Iris pigment epithelial cell (primary cell): ENCODE measurements at places on chromosomes 13 and 19.

DNA sequence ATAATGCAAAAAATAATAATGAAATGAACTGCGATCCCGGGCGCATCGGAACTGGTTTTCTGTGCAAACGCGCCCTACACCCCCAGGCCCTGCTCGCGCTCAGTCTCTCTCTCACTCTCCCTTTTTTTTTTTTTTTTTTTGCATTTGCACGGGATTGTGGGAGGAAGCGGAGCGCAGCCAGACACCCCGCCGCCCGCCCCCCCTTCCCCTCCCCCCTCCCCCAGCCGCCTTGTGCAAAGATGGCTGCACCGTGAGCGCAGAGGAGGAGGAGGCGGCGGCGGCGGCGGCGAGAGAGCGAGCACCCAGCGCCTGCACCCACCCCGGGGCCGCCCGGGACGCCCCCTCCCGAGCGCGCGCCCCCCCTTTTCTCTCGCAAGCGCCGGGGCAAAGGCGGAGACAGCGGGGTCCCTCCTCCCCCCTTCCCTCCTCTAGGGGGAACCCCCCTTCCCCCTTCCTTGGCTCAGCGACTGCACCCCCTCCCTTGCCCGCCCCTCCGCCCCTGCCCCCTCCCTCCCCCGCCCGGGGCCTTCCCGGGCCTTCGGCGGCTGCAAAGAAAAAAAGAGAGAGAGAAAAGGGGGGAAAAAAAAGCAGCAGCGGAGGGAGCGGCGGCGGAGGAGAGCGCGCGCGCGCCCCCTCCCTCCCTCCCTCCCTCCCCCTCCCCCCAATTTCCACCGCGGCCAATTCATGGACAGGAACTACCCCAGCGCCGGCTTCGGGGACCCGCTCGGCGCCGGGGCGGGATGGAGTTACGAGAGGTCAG, at the start of gene PRR12:
TSS of gene PRR12 (plus strand) at position 212 of the 760 bp plus-strand sequence. CDS start at position 685, 473 bp downstream.
- DNase-seq, result peak; percentile 63

DNA sequence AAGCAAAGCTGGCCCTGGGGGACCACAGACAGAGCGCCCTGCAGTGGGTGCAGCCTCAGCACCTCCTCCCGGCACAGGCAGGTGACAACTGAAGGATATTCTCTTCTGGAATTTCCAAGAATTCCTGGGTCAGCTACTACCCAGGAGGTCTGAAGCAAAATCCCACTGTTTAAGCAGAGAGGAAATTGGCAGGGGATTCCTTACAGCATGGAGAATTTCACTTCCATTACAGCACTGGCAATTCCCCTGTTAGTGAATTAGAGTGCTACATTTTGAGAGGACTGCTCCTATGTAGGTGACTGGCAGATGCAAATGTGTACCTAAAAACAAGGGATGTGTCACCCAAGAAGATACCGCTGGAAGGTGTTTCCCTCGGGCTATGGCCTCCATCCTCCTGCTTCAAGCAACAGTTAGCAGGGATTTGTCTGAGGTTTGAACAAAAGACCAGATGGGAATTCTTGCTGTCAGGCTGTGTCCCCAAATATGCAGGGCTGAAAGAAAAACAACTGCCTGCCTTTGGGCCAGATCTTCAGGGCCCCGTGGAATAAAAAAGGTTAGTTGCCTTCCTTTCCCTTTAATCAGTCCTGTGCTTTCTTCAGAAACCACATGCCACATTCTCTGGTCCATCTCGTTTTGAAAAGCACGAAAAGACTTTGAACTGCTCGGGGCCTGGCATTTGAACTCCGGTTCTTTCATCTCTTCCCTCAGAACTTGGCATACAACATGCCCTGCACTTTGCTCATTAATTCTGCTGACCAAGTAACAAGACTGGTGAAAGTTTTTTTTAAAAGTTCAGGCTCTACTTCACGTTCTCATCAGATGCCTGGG, 296.4 kb downstream of the DNAJC15 start:
- no peak for DNase-seq

DNA sequence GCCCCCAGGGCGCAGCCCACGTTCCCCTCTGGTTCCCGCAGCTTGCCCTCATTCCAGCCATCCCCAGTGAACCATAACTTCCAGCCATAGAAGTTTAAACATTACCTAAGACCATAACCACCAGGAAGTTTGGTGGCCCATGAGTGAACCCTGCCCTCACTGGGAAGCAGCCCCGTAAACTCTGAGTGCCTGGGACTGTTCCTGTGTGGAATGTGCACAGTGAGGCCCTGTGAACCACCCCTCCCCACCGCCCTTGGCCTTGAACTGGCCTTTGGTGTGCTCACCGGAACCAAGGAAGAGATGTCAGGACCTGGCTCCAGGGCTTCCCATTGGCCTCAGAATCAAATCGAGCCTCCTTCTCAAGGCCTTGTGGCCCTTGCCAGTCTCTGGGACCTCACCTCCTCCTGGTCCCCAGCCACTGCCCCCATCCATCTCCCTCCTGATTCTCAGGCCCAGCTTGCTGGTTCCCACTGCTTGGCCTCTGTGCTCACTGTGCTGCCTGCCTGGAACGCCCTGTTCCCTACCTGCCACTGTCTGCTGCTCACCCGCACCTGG, 46.5 kb downstream of the DNM2 start:
- no peak for DNase-seq

GRCh38 chr19:38319421-38320258, at the start of gene KCNK6:
TSS of gene KCNK6 (plus strand) at chr19:38319845. CDS start at chr19:38319951, 106 bp downstream.
- DNase-seq, result no peak

- no peak for DNase-seq
Measured at GRCh38 chr13:23160638-23161480, 19.9 kb upstream of the SGCG start.

- DNase-seq, result peak; percentile 44
Measured at GRCh38 chr13:41311406-41312175, 524 bp downstream of the NAA16 start.

- DNase-seq, result no peak
Measured at GRCh38 chr13:110566171-110566570, 4.6 kb upstream of the RAB20 start.

DNA sequence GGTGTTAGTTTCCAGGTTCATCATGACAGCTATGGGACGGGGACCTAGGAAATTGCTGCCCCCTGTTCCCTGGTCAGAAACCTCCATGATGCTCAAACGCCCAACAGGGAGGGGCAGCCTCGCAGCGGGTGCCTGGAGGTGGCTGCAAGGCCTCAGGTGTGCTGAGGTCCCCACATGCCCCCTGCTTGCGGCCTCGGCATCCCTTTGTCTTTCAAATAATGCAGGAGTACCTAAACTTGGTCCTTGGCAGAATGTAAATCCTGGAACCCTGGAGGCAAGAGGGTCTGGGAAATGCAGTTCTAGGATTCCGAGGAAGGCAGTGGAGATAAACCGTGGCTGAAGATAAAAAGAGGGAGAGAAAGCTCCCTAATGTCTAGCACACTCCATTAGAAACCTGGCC, 52.4 kb downstream of the SKA3 start:
- DNase-seq, result no peak

DNA sequence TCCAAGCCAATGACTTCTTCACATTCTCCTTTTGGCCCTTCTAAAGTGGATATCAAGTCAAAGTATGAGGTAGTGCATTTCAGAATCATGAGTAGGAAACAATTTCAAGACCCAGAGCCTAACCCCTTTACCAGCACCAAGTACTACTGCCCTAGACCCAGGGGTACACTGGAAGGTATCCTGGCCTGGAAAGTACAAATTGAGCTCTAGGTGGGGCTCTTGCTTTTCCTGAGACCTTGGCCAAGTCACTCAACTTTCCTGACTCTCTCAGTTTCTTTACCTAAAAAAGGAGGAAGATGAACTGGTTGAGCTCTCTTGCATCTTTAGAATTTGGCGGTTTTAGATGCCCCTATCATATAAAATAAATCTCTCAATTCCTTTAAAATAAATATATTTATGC, 204.7 kb downstream of the FGF14 start:
- DNase-seq, result peak; percentile 37

- no peak for DNase-seq
Measured at GRCh38 chr19:1520203-1520780, 3.6 kb upstream of the PLK5 start.

- no peak for DNase-seq
Measured at GRCh38 chr13:20547479-20547908, 19.5 kb upstream of the IFT88 start.

DNA sequence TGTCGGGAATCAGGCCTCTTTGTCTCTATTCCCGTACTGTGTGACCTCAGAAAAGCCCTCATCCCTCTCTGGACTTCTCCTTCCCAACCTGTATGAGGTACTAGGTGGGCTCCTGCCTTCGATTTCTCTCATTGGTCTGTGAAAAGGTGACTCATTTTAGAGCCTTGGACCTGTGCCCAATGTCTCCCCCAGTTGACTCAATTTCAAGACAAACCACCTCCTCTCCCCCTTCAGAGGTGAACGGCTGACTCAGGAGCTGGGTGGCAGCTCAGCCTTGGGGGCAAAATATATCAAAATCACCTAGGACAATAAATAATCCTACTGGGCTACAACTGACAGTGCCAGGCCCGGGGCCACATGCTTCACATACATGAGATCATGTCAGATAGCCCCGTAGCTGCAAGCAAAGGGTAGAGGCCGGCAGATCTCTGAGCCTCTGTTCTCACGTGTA, 630 bp downstream of the COQ8B start:
- peak; percentile 91 for DNase-seq

DNA sequence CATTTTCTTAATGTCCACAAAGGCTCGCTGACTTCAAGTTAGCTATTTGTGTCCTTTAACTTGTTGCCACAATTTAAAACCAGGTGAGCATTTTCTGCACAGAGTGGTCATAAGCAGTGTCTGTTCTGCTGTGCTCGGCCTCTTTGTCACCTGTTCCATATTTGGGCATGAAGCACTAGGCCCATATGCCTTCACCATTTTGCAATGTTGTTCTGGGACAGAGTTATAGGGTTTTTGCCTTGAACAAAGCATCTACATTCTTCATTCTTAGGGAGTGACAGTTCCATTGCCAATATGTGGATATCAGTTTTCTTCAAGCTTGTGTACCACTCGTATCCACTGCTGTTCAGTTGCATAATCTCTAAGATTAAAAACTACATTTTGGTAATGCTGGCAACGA, 56.1 kb downstream of the LRCH1 start:
- DNase-seq, result no peak

DNA sequence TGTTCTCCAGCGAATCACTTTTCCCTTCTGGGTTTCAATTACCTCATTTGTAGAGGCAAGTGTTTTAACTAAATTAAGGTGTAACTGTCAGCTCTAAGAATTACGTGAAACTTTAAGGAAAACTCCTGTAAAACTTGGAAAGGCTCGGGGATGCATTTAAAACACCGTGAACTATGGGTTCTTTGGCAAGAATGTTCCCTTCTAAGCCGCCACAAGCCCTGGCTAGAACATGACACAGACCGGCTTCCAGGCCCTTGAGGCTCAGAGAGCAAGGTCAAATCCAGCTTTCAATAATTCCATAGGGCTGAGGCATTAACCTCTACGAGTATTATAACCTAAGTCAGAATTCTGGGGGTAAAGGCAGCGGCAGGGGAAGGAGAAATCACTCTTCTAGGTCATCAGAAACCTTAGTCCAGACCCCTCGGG, 685 bp downstream of the VWA8 start:
- peak; percentile 34 for DNase-seq

DNA sequence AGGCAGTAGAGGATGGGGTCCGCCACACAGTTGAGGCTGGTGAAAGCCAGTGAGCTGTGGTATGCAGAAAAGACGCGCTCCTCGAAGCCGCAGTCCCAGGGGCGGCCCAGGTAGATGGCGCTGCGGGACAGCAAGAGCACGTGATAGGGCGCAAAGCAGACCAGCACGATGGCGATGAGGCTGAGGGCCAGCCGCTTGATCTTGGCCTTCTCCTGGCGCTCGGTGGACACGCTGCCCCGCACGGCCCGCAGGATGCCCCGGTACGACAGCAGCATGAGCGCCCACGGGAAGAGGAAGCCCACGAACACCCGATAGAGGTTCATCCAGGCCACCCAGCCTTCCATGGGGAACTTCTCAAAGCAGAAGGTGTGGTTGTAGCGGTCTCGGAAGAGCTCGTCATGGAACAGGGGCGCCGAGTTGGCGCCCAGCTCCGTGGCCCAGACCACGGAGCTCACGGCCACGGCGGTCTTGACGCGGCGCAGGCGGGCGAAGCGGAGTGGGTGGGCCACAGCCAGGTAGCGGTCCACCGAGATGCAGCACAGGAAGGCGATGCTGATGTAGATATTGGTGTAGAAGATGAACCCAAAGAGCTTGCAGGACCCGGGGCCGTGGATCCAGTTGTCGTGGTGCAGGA, 6.5 kb upstream of the OPA3 start:
- peak; percentile 44 for DNase-seq

DNA sequence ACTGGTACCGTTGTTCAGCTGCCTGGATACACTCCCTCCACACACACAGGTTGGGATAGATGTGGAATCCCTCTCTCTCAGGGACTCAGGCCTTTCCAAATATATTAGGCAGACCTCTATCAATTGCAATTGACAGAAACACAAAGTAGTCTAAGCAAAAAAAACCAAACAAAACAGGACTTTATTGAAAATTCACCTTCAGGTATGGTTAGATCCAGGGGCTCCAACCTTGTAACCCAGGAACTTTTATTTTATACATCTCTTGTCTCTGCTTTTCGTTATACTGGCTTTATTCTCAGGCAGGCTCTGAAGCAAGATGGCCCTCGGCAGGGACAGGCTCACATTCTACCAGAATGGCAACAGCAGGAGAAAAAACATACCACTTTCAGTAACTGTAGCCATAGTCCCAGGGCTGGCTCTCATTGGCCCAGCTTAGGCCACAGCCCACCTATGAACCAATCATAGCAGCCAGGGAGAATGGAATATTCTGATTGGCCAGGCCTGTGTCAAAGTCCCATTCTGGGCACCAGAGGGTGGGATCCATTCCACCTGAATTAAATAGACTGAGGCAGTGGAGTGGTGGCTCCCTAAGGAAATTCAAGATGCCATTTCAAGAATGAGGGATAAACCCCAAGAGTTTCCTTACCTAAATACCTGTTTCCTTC, 13.1 kb upstream of the CEACAM19 start:
- DNase-seq, result no peak

GRCh38 chr19:40721936-40722661, 5.2 kb downstream of the ITPKC start:
- peak; percentile 66 for DNase-seq

DNA sequence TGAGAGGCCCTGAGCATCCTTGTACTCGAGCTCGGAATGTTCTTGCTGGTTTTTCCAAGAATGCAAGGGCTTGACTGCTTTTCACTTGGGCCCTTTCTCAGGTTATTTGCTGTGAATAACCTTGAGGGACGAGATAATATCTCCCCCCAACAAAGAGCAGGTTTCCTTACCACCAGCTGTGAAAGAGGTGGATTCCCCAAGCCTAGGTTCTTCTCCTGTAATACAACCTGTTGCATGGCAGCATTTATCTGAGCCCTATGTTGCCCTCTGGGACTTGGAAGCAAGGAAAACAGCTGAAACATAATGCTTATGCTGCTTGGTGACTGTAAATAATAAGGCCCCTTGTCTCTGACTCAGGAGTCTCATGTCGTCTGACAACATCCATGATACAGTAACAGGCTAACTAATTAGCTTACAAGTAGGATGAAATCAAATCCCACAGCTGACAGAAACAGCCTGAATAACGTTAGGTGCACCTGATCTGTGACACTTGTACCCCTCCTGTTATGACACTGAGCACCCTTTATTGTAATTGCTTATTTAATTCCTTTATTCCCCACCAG, 43.6 kb upstream of the RCBTB2 start:
- no peak for DNase-seq

GRCh38 chr13:97858161-97858560, 95.3 kb upstream of the IPO5 start:
- DNase-seq, result no peak

GRCh38 chr19:51124729-51125128, at the start of gene SIGLEC9:
TSS of gene SIGLEC9 (plus strand) at chr19:51124906. CDS start at chr19:51124975, 69 bp downstream.
- no peak for DNase-seq

- no peak for DNase-seq
Measured at GRCh38 chr13:81382246-81382645, 1041.3 kb upstream of the SPRY2 start.
